ENCODE measurements at places on chromosomes 2 and 18.

DNA sequence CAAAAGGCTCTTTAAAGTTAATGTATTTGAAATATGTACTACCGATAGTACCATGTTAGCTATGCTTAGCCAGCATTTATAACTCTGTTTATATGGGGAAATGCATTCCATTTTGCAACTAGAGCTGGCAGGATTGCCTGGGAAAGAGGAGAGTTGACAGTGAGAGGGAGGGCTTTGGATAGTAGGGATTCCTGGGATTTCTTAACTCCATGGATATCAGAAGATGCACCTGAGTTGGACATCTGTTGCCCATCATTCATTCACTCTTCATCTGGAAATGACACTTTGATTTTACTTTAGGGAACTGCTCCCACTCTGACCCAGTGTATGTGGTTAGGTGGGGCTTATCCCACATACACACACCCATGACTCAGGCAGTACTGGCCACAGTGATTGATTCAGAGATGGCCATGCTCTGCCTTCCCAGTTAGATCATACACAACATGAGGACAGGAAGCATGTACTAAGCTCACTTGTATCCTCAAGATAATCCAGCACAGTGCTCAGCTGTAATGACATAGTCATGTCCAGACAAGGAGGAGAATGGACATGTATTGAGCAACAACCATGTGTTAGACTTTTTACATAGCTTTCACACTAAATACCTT is 248.8 kb downstream of the MREG start:
- H3K27me3 ChIP-seq, result no peaks in the 10 kb centered on the region
- no peak overlapping the region for H3K27ac ChIP-seq
- no peaks in the 10 kb centered on the region for H3K4me1 ChIP-seq

DNA sequence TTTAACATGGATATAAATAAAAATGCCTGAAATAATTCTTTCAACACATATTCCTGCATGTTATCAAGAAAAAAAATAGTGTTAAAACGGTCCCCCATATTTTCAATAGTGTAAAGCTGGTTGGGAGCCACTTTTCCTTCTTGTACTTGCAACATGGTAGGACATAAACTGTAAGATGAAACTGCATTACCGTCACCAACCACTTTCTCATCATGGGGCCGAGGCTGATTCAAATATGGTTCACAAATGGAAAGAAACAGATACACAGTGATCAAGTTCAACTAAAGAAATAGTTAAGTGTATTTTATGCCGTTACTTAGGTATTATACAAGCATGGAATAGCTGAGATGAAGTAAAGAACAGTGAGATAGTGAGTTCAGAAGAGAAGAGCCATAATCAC is 360.7 kb downstream of the ZEB2 start:
- H3K27me3 ChIP-seq, result no peaks in the 10 kb centered on the region
- no peaks in the 10 kb centered on the region for H3K36me3 ChIP-seq
- no peak for DNase-seq
- H3K27ac ChIP-seq, result no peak overlapping the region
- H3K4me3 ChIP-seq, result no peak overlapping the region
- H3K4me1 ChIP-seq, result no peaks in the 10 kb centered on the region

DNA sequence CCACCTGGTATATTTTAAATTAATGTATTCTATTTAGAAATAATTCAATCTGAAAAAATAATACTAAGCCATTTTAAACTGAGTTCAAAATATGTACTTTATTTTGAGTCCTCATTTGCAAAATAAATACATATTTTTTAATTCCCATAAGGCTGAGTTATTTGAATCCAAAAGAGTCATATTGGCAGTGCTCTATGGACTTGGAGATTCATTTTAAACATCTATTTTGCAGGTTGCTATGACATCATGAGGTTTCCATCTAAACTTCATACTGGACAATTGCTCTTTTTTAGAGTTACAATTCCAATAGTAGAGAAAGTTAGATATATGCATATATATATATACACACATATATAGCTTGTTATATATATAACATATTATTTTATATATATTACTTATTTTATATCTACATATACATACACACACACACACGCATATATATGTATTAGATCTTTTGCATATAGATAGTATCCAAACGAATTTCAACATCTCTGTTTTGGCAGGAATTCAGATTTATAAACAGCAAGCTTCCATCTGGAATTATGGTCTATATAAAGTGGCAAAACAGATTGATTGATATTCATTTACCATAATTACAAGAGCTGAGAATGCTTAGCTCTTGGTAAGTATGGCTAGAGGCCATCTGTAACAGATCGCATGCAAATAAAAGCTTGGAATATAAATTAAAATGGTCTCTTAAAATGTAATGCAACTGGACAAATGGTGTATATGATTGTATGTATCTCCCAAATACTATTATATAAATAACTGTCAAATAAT is 34.9 kb downstream of the NOL4 start:
- no peak for DNase-seq
- no peaks in the 10 kb centered on the region for H3K27me3 ChIP-seq
- H3K4me3 ChIP-seq, result no peak overlapping the region
- no peaks in the 10 kb centered on the region for H3K4me1 ChIP-seq
- no peaks in the 10 kb centered on the region for H3K36me3 ChIP-seq
- H3K27ac ChIP-seq, result no peak overlapping the region

GRCh38 chr2:54619660-54620231 is 103.7 kb upstream of the EML6 start:
- H3K27me3 ChIP-seq, result no peaks in the 10 kb centered on the region
- no peak for DNase-seq
- H3K4me1 ChIP-seq, result no peaks in the 10 kb centered on the region
- peak overlapping the region; percentile 79 for H3K27ac ChIP-seq
- H3K36me3 ChIP-seq, result peaks cover 15% of the 10 kb centered on the region
- H3K4me3 ChIP-seq, result no peak overlapping the region

DNA sequence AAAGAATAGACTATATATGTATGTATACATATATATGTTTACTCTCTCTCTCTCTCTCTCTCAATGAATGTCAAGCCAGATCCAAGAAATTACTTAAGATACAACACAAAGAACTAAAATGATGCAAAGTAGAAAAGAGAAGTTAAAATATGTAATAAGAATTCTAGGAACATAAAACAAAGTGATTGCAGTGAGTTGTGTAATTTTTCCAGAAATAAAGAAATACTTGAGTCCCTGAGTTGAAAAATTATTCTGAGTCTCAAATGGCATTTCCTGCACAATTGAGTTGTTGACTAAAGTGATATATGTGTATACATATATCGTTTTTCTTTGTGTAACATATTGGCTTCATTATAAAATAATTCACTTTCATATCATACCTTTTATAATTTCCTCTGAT is 262.4 kb downstream of the INSIG2 start:
- H3K27ac ChIP-seq, result no peak overlapping the region
- DNase-seq, result no peak

DNA sequence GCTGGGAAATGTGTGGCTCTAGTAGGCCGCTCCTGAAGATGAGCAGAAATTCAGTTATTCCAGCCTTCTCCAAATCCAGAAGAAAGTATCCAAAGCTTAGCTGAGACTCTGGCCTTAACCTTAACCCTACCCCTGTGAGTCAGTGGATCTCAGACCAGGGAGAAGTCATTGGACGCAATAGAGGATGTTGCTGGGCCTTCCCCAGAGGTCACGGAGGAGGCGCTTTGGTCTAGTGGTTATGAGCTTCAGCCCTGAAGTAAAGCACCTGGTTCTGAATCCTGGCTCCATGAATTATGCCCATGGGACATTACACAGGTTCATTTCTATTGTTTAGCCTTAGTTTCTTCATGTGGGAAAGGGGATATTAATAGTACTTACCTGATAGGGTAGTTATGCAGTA is 24.0 kb downstream of the PKDCC start:
- no peaks in the 10 kb centered on the region for H3K27me3 ChIP-seq
- no peak for DNase-seq
- no peaks in the 10 kb centered on the region for H3K4me1 ChIP-seq
- no peaks in the 10 kb centered on the region for H3K36me3 ChIP-seq
- H3K27ac ChIP-seq, result no peak overlapping the region

GRCh38 chr2:84953535-84953934 is 17.4 kb upstream of the KCMF1 start:
- no peak overlapping the region for H3K4me3 ChIP-seq
- no peaks in the 10 kb centered on the region for H3K4me1 ChIP-seq
- no peaks in the 10 kb centered on the region for H3K27me3 ChIP-seq

DNA sequence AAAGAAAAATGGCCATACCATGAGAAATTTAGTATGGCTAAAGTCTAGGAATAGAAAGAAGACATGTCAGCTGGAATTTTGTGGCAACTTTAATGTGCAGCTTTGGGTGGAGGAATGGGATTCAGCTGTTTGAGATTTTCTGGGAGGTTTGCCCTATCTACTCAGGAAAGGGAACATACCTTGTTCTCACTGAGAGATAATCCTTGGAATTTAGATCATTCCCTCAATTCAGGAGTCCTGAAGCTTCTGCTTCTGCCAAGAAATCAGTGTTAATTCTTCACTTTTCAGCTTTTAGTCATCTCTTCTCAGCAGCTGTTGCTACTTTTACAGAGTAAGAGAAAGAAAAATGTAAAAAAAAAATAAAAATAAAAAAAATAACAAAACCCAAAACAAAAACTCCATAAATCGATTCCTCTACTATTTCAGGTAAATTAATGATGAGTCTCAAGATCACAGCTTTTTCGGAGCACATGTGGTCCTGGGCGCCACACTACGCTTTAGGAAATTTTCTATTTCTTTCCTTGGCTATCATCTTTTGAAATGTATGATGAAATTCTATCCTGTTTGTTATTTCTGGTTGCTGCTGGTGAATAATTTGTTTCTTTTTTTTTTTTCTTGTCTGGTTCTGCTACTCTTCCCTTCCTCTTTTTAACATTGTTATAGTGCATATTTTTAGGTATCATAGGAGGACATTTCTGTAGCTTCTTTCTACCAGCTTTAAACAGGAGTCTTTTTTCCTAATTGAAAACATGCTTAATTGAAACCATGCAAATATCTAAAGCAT is 18.9 kb upstream of the BAZ2B start:
- H3K27me3 ChIP-seq, result no peaks in the 10 kb centered on the region
- no peaks in the 10 kb centered on the region for H3K36me3 ChIP-seq
- DNase-seq, result no peak

GRCh38 chr18:28175150-28175929 is 1.6 kb downstream of the CDH2 start:
- H3K4me1 ChIP-seq, result no peaks in the 10 kb centered on the region
- DNase-seq, result no peak
- H3K36me3 ChIP-seq, result no peaks in the 10 kb centered on the region
- H3K4me3 ChIP-seq, result peak overlapping the region; percentile 75
